ENCODE measurements at places on chromosomes 2 and 18. TPM values are rescaled to one million over a fixed set of nuclear protein-coding genes. Genes with fewer than 3 reads are reported as not detected.

GRCh38 chr2:205171261-205171940 is 510.9 kb upstream of the NRP2 start:
- no peaks in the 10 kb centered on the region for H3K36me3 ChIP-seq
- no peaks in the 10 kb centered on the region for H3K27me3 ChIP-seq

The SKOR2 gene
- not detected for polyA plus RNA-seq

DNA sequence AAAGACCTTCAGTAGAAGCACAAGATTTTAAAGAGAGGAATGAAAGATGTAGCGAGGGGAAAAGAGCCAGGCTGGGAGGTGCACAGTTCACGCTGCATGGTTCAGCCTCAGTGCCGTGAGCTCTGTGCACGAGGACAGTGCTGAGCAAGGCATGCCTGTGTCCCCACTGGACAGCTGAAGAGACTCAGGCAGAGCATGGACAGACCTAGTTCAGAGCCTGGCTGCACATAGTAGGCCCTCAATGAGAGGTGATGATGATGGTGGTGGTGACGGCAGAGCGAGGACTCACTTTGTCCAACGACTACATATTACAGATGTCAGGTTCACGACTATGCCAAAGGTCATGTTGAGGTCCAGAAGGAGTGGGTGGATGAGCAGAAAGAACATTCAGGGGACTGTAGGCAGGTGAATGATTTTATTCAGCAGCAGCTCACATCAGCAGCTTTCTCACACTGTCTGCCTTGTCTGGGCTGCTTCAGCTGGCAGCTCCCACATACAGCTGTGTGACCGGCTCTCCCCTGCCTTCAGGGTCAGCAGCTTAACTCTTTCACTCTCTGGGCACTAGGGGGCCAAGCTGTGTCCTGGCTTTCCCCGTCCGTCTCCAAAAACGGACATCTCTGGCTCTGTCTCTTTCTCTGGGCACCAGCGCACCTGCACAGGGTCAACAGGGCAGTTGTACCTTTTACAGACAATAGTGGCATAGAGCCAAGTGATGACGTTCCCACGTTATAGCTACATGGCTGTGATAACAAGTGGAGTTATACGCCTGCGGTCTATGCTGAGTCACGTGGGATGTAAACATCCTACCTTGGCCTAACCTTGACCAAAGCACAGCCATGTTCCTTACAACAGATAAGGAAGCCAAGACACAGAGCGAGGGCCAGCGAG is 128.8 kb upstream of the MSH6 start:
- H3K27ac ChIP-seq, result no peak overlapping the region
- no peak for DNase-seq
- H3K4me3 ChIP-seq, result no peak overlapping the region
- H3K4me1 ChIP-seq, result no peaks in the 10 kb centered on the region
- no peaks in the 10 kb centered on the region for H3K27me3 ChIP-seq
- H3K36me3 ChIP-seq, result no peaks in the 10 kb centered on the region

- H3K4me3 ChIP-seq, result no peak overlapping the region
- H3K36me3 ChIP-seq, result peaks cover 7% of the 10 kb centered on the region
- H3K4me1 ChIP-seq, result peaks cover 69% of the 10 kb centered on the region
- H3K27me3 ChIP-seq, result no peaks in the 10 kb centered on the region
- H3K27ac ChIP-seq, result no peak overlapping the region
- DNase-seq, result no peak
These were observed 4.5 kb downstream of the TRABD2A start for GRCh38 chr2:84876369-84876768.

DNA sequence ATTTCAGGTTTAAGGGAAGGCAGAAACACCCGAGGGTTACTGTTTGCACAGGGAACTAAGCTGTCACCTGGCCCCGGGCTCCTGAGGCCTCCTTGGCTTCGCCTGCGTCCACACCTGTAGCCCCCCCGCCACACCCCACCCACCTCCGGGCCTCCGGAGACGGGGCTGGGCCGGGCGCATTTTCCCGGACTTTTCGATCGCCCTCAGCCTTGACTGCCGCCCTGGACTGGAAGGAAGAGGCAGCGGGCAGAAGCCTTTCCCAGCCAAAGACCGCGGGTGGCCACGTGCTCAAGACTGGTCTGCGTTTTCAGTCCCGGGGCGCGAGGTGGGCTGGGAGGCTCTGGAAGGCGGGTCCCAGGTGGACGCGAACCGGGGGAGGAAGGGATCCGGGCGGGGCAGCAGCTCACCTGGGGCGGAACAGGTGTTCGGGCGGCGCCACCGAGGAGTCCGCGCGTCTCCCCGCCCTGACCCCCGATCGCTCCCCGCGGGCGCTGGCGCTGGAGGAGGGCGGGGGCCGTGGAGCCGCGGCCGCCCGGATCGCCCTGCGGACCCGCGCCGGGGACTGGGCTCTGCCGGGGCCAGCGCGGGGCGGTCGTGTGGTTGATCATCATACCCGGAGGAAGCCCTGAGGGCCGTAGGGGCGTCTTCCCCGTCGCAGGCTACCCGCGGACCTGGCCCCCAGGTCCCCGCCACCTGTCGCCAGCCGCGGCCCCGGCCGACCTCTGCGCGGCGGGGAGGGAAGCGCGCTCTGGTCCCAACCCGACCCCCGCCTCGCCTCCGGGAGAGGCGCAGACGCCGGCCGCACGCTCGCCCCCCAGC is 3.2 kb downstream of the ID2 start:
- no peaks in the 10 kb centered on the region for H3K36me3 ChIP-seq
- H3K4me3 ChIP-seq, result peak overlapping the region; percentile 11
- H3K27ac ChIP-seq, result peak overlapping the region; percentile 46
- H3K4me1 ChIP-seq, result peaks cover 18% of the 10 kb centered on the region
- H3K27me3 ChIP-seq, result no peaks in the 10 kb centered on the region

All from CD4-positive, alpha-beta memory T cell (primary cell).